ENCODE measurements at places on chromosomes 16 and 17.

DNA sequence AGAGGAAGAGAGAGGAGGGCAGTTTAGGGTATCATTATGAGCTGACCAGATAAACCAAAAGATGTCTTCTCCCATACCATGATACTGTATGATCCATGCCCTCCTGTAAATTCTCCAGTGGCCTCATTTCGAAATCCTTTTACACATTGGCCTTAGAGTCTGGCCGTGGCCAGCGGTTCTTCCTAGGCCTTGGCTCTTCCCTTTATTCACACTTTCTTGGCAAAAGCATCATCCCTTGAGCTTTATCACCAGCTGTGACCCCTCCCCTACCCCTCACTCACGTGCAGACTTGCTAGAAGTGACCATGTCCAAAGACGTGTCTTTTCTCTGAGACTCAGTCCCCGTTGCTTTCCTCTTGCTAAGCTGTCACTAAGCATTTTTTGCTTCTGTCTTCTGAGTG lies 22.8 kb downstream of the KATNIP start:
- no peak for DNase-seq

DNA sequence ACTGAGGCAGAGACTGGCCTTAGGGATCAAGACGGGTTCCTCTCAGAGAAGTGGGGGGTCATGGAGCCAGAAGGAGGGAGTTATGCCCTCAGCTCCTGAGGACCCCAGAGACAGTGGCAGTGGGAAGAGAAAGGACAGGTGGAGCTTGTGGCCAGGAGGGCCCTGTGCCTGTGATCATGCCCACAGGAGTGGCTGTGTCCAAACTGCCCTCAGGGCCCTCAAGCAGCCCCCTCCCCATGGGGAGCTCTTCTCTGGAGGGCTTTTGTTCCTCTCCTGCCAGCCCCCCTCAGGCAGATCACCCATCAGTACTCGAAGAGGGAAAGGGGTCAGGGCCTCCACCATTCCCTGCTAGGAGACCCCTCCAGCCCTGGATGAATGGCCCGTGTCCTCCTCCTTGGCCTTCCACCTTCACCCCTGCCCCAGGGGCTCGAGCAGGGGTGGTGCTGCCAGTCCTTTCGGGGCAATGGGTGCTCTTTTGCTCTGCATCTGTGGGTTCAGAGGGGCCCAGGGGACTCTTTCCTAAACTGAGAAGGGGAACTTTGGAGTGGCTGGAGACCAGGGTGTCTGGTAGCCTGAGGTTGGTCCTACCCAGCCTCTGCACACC lies 52.7 kb downstream of the BEAN1 start:
- no peak for DNase-seq

- DNase-seq: no peak
Measured at GRCh38 chr16:81073560-81074330, 3.3 kb downstream of the C16orf46 start.

- DNase-seq: no peak
Measured at GRCh38 chr17:63956296-63956920, 16.3 kb downstream of the SCN4A start.

GRCh38 chr17:1649844-1650501 lies at the start of gene RILP:
RILP (minus strand) TSS chr17:1649866; CDS start chr17:1649804, 62 bp downstream.
- no peak for DNase-seq

DNA sequence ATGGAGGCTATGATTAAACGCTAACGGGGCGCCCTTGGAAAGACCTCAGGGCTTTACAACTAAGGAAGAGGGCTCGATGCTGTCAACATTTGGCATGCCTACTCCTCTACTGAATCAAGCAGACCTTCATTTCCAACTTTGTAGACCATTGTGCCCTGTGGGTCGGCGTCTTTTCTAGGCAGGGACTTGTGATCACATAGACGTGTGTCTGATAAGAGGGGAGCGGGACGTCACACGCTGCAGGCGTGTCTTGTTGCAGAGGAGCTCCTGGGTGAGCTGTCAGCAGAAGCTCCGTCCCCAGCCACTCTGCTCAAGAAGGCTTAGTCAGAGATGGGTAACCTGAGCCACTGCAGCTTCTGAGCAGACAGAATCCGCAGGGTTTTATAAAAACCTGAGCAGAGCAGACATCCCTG lies 2.8 kb downstream of the MAPK8IP3 start:
- DNase-seq: peak; percentile 45

DNA sequence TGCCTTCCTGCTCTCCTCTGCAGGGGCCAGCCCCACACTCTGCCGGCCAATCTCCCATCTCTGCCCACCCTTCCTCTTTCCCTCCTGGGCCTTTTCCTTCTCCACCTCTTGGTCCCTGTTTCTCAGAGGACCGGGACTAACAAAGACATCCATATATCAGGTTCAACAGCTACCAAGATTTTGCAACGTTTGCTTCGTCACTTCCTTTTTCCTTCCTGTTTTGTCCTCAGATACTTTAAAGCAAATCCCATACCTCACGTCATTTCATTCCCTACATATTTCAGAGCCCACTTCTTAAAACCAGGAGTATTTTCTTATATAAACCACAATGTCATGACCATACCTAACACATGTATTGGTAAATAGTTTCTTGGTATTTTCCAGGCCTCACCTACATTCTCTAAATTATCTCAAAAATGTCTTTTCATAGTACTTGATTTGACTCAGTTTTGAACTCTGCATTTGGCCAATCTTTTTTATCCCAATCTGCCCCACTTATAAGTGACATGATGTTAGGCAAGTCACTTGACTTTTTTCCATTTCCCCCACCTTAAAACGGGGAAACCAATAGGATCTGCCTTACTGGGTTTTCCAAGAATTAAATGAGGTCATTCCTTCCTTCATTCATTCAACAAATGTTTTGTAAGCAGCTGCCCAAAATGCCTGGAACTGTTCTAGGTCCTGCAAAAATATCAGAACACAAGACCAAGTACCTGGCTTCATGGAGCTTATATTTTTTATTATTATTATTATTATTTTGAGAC lies 7.2 kb upstream of the USP10 start:
- DNase-seq: no peak

- no peak for DNase-seq
Measured at GRCh38 chr16:11161974-11162373, 94.0 kb downstream of the SOCS1 start.

GRCh38 chr17:11105141-11105540 lies 135.9 kb upstream of the SHISA6 start:
- DNase-seq: no peak

GRCh38 chr16:74862743-74863244 lies 88.2 kb upstream of the FA2H start:
- DNase-seq: no peak

Measured in activated gamma-delta T cell treated with Interleukin-2 at 50 U/mL for 16 hours (primary cell).